M059J (cell line): ENCODE measurements at places on chromosomes 1 and 21.

GRCh38 chr1:32877211-32878110 is 6.7 kb upstream of the FNDC5 start:
- no peak for DNase-seq

DNA sequence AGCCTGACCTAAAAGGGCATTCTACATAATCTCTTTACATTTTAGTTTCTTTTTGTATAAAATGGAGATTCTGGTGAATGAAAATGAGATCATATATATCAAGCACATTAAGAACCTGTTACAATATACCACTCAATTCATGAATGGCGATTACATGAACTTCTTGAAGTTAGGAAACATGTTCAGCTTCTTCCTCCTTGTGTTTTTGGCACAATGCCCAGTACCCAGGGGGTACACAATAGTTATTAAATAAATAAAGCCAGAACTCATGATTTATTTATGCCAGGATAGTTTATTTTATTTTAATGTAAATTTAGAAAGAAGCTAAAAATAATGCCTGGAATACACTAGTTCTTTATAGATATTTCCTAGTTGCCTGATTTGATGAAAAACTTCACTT is 186.0 kb upstream of the PTGFR start:
- peak; percentile 53 for DNase-seq

GRCh38 chr1:80050085-80050484 is 1043.6 kb upstream of the ADGRL4 start:
- no peak for DNase-seq

DNA sequence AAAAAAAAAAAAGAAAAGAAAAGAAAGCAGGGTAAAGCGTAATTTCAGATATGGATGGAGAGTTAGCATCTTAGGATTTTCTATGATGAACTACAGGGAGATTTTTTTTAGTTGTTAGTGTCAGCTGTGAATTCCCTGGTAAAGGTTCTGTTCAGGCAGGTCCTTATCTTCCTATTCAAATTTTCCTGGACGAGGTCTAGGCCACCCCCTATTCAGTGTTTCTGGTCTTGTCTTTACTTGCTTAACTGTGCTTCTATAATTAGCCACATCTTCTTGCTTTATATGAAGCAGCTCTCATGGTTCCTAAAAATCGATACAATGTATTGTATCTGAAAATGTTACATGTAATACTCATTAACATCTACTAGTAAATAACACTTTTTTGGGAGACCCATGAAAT is 157.8 kb downstream of the LHX8 start:
- DNase-seq = no peak
